HCT116 (cell line): ENCODE measurements at places on chromosomes 7 and 10.
A peak's percentile ranks its signal among the peaks of the same experiment; 100 is the strongest.

- no peak overlapping the region for H3K27ac ChIP-seq
- H3K4me3 ChIP-seq = no peak overlapping the region
- H3K4me1 ChIP-seq = no peaks in the 10 kb centered on the region
These were observed 629.1 kb downstream of the PARD3 start for GRCh38 chr10:34185998-34186397.

DNA sequence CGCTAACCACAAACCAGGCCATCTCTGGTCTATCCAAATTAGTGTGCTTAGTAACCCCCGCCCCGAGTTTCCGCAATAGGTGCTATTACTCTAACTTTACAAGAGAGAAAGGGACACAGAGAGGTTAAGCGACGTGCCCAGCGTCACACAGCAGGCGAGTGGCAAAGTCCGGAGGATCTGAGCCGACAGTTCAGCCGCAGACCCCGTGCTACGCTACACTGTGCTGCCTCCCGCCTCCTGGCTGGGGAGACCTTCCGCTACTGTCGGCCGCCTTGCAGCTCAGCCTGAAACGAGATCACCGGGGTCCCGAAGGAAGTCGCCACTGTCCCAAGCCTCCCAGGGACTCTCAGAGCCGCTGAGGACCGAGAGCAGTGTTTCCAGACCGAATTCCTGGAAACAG is 799 bp downstream of the INTS1 start:
- H3K27ac ChIP-seq = peak overlapping the region; percentile 79
- H3K36me3 ChIP-seq = peaks cover 22% of the 10 kb centered on the region
- peaks cover 37% of the 10 kb centered on the region for H3K4me1 ChIP-seq
- H3K4me3 ChIP-seq = peak overlapping the region; percentile 97
- DNase-seq = no peak

DNA sequence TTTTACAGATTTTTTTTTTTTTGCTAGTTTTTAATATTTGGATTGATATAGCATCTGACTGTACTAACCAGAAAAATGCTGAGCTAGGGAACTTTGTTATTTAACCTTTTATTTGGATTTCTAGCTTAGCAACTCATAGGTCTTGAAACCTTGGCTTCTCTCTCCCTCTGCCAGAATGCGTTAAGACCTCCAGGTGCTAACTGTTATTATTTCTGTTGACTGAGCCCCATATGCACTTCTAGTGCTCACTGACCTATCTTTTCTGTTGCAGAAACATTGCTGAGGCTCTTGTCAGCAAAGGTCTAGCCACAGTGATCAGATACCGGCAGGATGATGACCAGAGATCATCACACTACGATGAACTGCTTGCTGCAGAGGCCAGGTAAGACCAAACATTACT is 143.6 kb downstream of the LRRC4 start:
- no peaks in the 10 kb centered on the region for H3K27me3 ChIP-seq
- no peak overlapping the region for H3K27ac ChIP-seq
- H3K4me1 ChIP-seq = peaks cover 8% of the 10 kb centered on the region; the same call in 1 of the 2 replicates
- H3K36me3 ChIP-seq = peaks cover 3% of the 10 kb centered on the region; the same call in 1 of the 2 replicates
- no peak for DNase-seq

- no peaks in the 10 kb centered on the region for H3K27me3 ChIP-seq
- no peak for DNase-seq
- H3K27ac ChIP-seq = no peak overlapping the region
- no peaks in the 10 kb centered on the region for H3K4me1 ChIP-seq
These were observed 552.5 kb downstream of the TYW1 start for GRCh38 chr7:67549126-67549525.
